ENCODE measurements at places on chromosomes 5 and 9.

- peak; percentile 18 for DNase-seq
Observed at GRCh38 chr5:135443161-135443960, 3.8 kb downstream of the DCANP1 start.

DNA sequence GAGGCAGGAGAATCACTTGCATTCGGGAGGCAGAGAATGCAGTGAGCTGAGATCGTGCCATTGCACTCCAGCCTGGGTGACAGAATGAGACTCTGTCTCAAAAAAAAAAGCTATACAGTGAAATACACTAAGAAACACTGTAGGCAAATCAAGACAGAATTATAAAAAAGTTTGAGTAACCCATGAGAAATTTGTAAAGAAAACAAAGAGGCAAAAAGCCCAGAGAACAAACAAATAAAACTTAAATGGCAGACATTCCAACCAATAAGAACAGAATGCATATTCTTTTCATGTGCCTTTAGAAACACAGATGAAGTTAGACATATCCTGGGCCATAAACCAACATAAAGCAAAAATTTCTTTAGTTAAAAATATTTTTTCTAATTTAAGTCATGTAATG is 30.6 kb downstream of the ZNF169 start:
- no peak for DNase-seq

GRCh38 chr9:131395157-131396098 is 1.5 kb downstream of the PRRC2B start:
- DNase-seq: peak; percentile 79

GRCh38 chr9:106773750-106774149 is 89.2 kb upstream of the ZNF462 start:
- no peak for DNase-seq

GRCh38 chr5:137142764-137143605 is 356.1 kb downstream of the SPOCK1 start:
- no peak for DNase-seq

DNA sequence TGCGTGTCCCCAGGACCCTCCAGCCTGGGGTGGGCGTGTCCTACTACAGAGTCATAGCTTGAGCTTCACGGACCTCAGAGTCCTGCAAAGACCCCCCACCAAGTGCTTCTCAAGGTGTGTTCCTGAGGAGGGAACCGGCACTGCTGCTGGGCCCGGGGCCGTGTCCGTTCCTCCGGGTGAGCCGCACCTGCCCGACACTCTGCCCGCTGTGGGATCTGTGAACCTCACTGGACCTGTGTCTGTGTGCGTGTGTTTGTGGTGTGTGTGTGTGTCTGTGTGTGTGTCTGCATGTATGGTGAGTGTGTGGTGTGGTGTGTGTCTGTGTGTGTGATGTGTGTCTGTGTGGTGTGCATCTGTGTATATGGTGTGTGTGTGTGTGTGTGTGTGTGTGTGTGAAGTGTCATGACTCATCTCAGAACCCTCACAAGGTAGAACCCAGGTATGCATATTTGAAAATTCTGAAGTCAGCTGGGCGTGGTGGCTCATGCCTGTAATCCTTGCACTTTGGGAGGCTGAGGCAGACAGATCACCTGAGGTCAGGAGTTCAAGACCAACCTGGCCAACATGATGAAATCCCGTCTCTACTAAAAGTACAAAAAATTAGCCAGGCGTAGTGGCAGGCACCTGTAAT is 40.9 kb upstream of the RXRA start:
- DNase-seq: no peak
